ENCODE measurements at places on chromosomes 7 and 10.

GRCh38 chr7:37728747-37729146, 45.2 kb downstream of the GPR141 start:
- DNase-seq, result no peak

GRCh38 chr10:33749067-33749735, 414.7 kb upstream of the NRP1 start:
- DNase-seq, result no peak

GRCh38 chr10:21531164-21531563, 2.9 kb upstream of the MLLT10 start:
- no peak for DNase-seq

- no peak for DNase-seq
Observed at GRCh38 chr7:134727711-134728110, 51.7 kb upstream of the CALD1 start.

DNA sequence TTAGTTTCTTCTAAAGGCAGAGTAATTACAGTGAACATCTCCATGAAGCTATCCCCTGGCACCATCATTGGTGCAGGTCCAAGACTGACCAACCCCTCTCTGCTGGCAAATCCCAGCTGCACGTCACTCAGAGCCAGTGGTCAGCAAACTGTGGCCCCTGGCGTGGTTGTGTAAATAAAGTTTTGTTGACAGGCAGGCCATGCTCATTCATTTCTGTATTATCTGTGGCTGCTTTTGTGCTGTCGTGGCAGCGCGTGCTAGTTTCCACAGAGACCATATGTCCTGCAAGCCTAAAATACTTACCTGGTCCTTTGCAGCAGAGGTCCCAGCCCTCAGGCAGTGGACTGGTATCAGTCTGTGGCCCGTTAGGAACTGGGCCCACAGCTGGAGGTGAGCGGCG, 117.6 kb upstream of the NPS start:
- DNase-seq, result no peak

DNA sequence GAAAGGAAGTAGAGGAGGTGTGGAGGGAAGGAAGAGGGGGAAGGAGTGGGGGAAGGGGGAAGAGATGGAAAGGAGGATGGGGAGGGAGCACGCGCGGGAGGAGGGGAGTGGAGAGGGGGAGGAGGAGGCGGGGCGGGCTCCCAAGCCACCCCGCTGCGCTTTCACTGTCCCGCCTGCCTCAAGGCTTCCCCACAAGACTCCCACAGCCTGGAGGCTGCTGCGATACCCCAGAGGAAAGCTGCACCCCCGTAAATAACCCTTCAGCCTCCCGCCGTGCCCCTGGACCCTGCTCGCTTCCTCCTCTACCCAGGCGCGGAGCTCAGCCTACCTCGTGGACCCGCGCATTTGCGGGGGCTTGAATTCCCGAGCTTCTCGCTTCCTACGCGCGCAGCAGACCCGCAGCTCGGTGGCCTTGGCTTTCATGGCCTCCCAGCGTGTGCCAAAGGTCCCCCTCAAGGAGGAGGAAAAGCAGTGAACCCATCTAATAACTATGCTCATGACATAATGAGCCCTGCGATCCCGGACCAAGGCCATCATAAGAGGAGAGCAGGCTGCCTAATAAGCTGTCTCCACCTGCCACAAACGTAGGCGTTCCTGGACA, at the start of gene C10orf67:
C10orf67 (minus strand) TSS at position 557 of the 601 bp plus-strand sequence; CDS start at position 534, 23 bp downstream.
- no peak for DNase-seq

- DNase-seq, result no peak
Observed at GRCh38 chr7:147207988-147208387, 1091.4 kb downstream of the CNTNAP2 start.

- no peak for DNase-seq
Observed at GRCh38 chr10:87054373-87055295, 34.5 kb downstream of the FAM25A start.
